ENCODE measurements at places on chromosomes 7 and 10. TPM values are rescaled to one million over a fixed set of nuclear protein-coding genes. Genes with fewer than 3 reads are reported as not detected.

- no peak for DNase-seq
Observed at GRCh38 chr10:18397906-18398305, 253.5 kb downstream of the NSUN6 start.

DNA sequence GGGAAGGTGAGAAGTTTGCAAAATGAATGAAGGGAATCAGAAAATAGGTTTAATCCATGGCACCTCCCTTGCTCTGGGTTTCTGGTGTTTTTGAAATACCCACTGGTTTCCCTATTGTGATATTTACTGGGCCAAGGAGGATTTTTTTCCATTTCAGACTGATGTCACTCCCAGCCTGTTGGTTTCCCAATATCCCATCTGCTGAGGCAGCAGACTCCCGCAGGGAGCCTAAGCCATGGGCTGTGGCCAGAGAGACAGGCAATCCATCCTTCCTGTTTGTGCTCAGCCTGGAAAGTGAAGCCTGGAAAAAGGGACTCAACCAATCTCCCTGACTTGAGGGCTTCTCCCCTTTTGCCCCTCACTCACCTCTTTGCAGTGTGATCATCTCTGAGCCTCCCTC lies 22.8 kb downstream of the FAM107B start:
- DNase-seq, result no peak

GRCh38 chr7:142438235-142438922 lies 180.5 kb upstream of the PRSS58 start:
- DNase-seq, result no peak

Gene OIT3
- not detected for total RNA-seq

Gene LEP
- not detected for total RNA-seq
